RWPE2 (cell line): ENCODE measurements at places on chromosomes 11 and 22.

DNA sequence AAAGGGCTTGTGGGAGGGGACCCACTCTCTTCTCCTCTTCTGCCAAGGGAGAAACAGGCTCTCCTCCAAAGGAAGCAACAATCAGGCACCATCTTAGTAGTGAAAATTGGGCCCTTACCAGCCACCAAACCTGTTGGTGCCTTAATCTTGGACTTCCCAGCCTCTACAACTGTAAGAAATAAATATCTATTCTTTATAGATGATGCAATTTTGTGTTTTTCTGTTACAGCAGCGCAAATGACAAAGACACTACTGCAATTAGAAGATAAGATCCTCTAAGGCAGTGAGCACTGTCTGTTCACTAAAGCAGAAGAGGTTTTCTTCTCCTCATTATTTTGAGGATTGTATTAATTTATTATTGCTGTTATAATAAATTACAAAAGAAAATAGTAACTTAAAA is 691.4 kb upstream of the CCDC179 start:
- DNase-seq: no peak

DNA sequence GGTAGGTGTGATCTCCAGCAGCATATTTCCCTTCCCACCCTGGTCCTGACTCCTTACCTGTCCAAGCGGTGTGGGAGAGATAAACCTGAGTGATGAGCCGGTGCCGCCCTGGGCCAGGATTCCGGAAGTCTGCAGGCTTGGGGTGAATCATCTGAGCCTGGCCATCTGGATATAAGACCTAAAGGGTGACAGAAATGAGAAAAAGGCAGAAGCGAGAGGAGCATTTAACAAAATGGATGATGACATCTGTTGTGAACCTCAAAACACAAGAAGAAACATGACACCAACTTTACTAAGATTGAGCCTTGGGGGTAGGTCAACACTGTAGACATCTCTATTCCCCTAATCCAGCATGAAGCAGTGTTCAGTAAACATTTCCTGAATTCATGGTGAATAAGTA is 62.8 kb downstream of the AAMDC start:
- no peak for DNase-seq

- no peak for DNase-seq
Observed at GRCh38 chr22:49210606-49211005, 617.1 kb downstream of the BRD1 start.

GRCh38 chr22:21669026-21669425 is 3.2 kb downstream of the PPIL2 start:
- DNase-seq: no peak

- no peak for DNase-seq
Observed at GRCh38 chr22:25062386-25063085, 110.0 kb downstream of the KIAA1671 start.

GRCh38 chr11:70546191-70546940 is 148.0 kb downstream of the CTTN start:
- DNase-seq: no peak
